ENCODE measurements at places on chromosomes 16 and 17. TPM values are rescaled to one million over a fixed set of nuclear protein-coding genes. Genes with fewer than 3 reads are reported as not detected.
A peak's percentile ranks its signal among the peaks of the same experiment; 100 is the strongest.

DNA sequence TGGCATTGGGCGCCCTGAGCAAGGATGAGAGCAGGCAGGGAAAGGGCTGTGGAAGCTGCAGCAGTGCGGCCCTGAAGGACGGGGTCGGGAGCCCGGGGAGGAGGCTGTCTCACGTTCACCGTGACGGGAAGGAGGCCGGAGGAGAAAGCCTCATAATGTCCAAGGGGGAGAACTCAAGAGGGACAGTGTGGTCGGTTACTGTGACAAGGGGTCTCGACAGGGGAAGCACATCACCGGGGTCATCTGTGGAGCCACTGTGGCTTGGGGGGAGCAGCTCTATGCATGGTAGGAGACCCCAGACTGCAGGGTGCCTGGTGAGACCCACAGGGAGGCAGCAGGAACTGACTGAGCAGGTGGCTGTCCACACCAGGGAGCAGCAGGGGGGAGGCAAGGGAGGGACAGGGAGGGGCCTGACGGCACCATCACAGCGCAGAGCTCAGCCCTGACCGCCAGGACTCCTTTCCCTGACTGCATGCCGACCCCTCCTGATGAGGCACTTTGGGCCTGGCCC, 154.6 kb upstream of the CHMP6 start:
- no peaks in the 10 kb centered on the region for H3K27me3 ChIP-seq
- H3K27ac ChIP-seq = no peak overlapping the region
- H3K36me3 ChIP-seq = peaks cover 7% of the 10 kb centered on the region
- no peak for DNase-seq
- H3K4me3 ChIP-seq = no peak overlapping the region
- H3K4me1 ChIP-seq = no peaks in the 10 kb centered on the region

- H3K27ac ChIP-seq = no peak overlapping the region
- no peak overlapping the region for H3K4me3 ChIP-seq
- no peaks in the 10 kb centered on the region for H3K4me1 ChIP-seq
Observed at GRCh38 chr16:67296420-67296819, 17.1 kb downstream of the PLEKHG4 start.

GRCh38 chr17:74259667-74260524, 14.1 kb upstream of the DNAI2 start:
- H3K36me3 ChIP-seq = no peaks in the 10 kb centered on the region
- H3K4me3 ChIP-seq = 0 out of 2 replicates have a peak overlapping the region, but pooled peaks have one; percentile 17
- H3K27me3 ChIP-seq = no peaks in the 10 kb centered on the region
- peak; percentile 63 for DNase-seq
- peaks cover 4% of the 10 kb centered on the region for H3K4me1 ChIP-seq

DNA sequence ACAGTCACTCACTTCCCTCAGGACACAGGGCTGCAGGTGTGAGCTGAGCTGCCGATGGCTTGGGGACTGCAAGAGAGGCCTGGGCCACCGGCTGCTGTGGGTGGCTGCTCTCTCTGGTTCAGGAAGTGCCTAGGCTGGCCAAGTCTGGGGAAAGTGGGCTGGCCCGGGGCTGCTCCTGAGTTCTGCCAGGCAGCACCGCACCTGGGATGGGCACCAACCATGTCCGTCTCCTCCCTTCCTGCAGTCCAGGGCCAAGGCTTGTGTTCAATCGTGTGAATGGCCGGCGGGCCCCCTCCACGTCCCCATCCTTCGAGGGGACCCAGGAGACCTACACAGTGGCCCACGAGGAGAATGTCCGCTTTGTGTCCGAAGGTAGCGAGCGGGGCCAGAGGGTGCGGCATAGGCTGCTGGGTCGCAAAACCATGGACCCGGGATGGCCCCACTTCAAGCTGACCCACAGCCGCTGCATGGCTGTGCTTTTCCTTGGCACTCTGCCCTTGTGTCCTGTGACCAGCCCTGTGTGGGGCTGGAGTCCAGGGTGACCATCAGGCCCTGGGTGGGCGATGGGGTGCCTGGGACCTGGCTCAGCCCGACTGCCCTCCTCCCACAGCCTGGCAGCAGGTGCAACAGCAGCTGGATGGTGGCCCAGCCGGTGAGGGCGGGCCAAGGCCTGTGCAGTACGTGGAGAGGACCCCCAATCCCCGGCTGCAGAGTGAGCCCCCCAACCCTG, 1.8 kb upstream of the WDR90 start:
- H3K4me3 ChIP-seq = no peak overlapping the region
- no peak for DNase-seq
- H3K4me1 ChIP-seq = no peaks in the 10 kb centered on the region
- no peaks in the 10 kb centered on the region for H3K27me3 ChIP-seq

GRCh38 chr16:88505405-88506082, 52.5 kb downstream of the ZFPM1 start:
- no peak overlapping the region for H3K27ac ChIP-seq
- no peaks in the 10 kb centered on the region for H3K27me3 ChIP-seq
- H3K4me1 ChIP-seq = no peaks in the 10 kb centered on the region
- peak; percentile 50 for DNase-seq
- H3K4me3 ChIP-seq = no peak overlapping the region

- no peaks in the 10 kb centered on the region for H3K4me1 ChIP-seq
- DNase-seq = no peak
- H3K27me3 ChIP-seq = no peaks in the 10 kb centered on the region
- H3K36me3 ChIP-seq = no peaks in the 10 kb centered on the region
- H3K27ac ChIP-seq = no peak overlapping the region
Observed at GRCh38 chr16:77317059-77317458, 117.8 kb downstream of the ADAMTS18 start.

- no peaks in the 10 kb centered on the region for H3K27me3 ChIP-seq
- no peak for DNase-seq
- H3K27ac ChIP-seq = no peak overlapping the region
Observed at GRCh38 chr16:6600167-6600566, 732.5 kb upstream of the RBFOX1 start.

DNA sequence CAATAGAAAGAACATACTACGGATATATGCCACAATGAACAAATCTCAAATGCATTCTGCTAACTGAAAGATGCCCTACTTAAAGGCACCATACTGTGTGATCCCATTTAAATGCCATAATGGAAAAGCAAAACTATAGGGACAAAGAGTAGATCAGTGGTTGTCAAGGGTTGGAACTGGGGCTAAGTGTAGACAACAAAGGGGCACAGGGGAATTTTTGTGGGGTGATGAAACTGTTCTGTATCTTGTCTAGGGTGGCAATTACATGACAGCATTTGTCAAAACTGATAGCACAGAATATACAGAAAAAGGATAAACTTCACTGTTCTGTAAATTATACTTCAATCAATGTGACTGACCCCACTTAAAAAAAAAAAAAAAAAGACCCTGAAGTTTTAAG, 17.7 kb downstream of the GFOD2 start:
- H3K4me1 ChIP-seq = no peaks in the 10 kb centered on the region
- no peaks in the 10 kb centered on the region for H3K27me3 ChIP-seq
- no peak overlapping the region for H3K27ac ChIP-seq
- peaks cover 5% of the 10 kb centered on the region for H3K36me3 ChIP-seq
- no peak for DNase-seq

GRCh38 chr16:27498916-27499658, 50.6 kb downstream of the GTF3C1 start:
- DNase-seq = no peak
- H3K27ac ChIP-seq = no peak overlapping the region
- peaks cover 97% of the 10 kb centered on the region for H3K36me3 ChIP-seq
- no peaks in the 10 kb centered on the region for H3K4me1 ChIP-seq
- H3K4me3 ChIP-seq = no peak overlapping the region

GRCh38 chr17:22267019-22267418, 574.7 kb downstream of the KCNJ18 start:
- peaks cover 13% of the 10 kb centered on the region for H3K36me3 ChIP-seq
- no peaks in the 10 kb centered on the region for H3K27me3 ChIP-seq
- DNase-seq = no peak
- no peak overlapping the region for H3K27ac ChIP-seq

- H3K4me1 ChIP-seq = no peaks in the 10 kb centered on the region
- no peak for DNase-seq
- no peaks in the 10 kb centered on the region for H3K36me3 ChIP-seq
- no peaks in the 10 kb centered on the region for H3K27me3 ChIP-seq
- no peak overlapping the region for H3K27ac ChIP-seq
Observed at GRCh38 chr17:17849147-17849820, 12.5 kb upstream of the SREBF1 start.

DNA sequence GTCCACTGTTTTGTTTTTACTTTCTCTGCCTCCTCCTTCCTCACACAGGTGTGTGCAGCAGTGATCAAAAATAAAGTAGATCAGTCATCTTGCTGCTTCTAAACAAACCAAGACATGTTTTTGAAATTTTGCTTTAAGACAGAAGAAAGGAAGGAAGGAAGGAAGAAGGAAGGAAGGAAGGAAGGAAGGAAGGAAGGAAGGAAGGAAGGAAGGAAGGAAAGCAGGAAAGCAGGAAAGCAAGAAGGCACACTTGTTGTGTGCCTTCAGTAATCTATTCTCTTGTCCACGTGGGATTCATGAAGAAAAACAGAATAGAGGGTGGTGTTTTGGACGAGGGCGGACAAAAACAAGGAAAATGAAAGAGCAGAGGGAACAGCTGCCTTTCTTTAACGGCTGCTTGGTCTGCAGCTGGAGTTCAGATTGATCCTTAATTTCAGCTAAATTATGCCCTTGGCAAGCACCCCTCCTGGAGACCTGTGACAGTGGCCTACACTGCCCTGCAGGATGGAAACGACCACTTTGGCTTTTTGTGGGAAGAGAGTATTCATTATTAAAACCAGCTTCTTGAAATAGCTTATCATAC, 188.5 kb upstream of the IRX3 start:
- no peak overlapping the region for H3K27ac ChIP-seq
- no peaks in the 10 kb centered on the region for H3K4me1 ChIP-seq
- H3K36me3 ChIP-seq = no peaks in the 10 kb centered on the region
- no peak overlapping the region for H3K4me3 ChIP-seq
- no peak for DNase-seq
- H3K27me3 ChIP-seq = no peaks in the 10 kb centered on the region

DNA sequence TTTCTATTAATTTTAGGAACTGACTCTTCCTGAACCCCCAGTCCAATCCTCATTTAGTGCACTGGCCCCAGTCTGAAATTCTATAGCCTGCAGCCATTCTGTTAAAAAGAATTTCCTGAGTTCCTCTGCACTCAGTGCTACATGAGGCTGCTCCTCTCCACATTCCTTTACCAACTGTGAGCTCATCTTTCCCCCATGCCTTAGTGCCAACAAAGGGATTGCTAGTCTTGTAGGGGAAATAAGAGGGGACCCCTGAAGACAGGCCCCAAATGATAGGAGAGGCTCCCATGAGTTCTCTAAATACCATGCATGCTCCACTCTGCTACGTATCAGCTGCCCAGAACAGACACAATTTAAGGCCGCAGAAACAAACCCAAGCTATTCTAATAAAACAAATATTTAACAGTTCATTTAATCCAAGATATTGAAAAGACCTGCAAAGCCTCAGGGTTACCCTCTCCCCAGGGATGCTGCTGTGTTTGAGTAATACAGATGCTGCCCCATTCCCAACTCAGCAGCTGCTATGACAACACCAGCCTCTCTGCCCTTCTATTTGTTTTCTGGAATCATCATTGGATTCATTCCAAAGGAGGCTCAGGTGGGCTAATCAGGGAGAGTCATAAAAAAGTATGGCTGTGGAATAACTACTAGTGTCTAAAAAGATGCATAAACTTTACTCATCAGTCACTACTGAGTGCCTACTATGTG, 228.5 kb downstream of the TOX3 start:
- H3K27me3 ChIP-seq = no peaks in the 10 kb centered on the region
- H3K4me1 ChIP-seq = no peaks in the 10 kb centered on the region
- no peak for DNase-seq

DNA sequence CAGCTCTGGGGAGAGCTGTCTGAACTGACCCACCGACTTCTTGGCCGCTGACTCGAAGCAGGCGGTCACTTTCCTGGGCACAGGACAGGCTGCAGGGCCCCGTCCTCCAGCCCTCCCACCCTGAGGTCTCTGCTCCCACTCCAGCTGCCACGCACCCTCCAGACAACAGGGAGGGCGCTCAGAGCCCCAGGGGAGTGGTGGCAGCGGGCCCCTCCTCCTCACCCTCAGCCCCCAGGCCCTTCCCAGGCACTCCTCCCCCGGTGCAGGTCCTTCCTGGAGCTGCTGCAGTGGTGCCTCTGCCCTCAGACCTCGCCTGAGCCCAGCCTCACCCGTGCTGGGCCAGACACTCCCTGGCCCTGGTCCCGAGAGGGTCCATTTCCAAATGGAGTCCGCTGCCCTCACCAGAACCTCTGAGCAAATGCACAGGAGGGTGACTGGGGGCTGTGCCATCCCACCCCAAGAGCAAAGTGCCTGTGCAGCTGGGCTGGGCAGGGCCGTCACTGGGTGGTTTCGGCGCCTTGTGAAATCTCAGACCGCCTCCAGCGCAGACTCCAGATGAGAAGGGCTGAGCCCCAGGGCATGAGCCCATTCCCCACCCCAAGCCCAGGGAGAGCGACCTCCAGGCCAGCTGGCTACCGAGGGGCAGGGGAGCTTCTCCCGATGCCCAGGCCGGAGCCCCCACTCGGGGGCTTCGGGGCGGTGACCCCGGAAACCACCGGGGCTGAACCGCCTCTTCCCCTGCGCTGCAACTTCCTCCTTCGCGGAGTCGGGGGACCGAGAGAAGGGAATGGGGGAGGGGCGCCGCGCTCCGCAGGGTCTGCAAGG, 717 bp downstream of the CYBA start:
- no peaks in the 10 kb centered on the region for H3K27me3 ChIP-seq
- H3K4me1 ChIP-seq = no peaks in the 10 kb centered on the region
- H3K4me3 ChIP-seq = peak overlapping the region; percentile 91
- peaks cover 8% of the 10 kb centered on the region for H3K36me3 ChIP-seq
- DNase-seq = peak; percentile 35
- H3K27ac ChIP-seq = no peak overlapping the region

GRCh38 chr16:15743657-15744056, 93.6 kb downstream of the NDE1 start:
- no peak for DNase-seq
- no peaks in the 10 kb centered on the region for H3K36me3 ChIP-seq
- no peak overlapping the region for H3K4me3 ChIP-seq
- no peaks in the 10 kb centered on the region for H3K27me3 ChIP-seq
- H3K4me1 ChIP-seq = no peaks in the 10 kb centered on the region
- H3K27ac ChIP-seq = no peak overlapping the region

- no peaks in the 10 kb centered on the region for H3K36me3 ChIP-seq
- no peaks in the 10 kb centered on the region for H3K27me3 ChIP-seq
- no peak for DNase-seq
Observed at GRCh38 chr16:82653550-82654511, 27.1 kb downstream of the CDH13 start.

DNA sequence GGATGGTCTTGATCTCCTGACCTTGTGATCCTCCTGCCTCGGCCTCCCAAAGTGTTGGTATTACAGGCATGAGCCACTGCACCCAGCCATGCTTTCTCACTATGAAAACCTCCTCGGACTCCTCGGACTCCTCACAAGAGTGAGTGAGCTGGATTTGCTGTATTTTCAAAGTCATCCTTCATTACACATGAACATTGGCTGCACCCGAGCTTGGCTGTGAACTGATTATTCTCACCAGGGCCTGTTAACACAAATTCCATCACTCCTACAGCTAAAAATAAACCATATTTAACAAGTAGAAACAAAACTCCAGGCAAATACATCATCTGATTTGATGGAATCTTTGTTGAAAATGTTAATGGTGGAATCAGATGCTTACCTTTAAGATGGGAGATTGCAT, 50.3 kb downstream of the PITPNC1 start:
- H3K27ac ChIP-seq = no peak overlapping the region
- no peaks in the 10 kb centered on the region for H3K4me1 ChIP-seq
- H3K27me3 ChIP-seq = no peaks in the 10 kb centered on the region
- H3K36me3 ChIP-seq = peaks cover 3% of the 10 kb centered on the region

- peaks cover 11% of the 10 kb centered on the region for H3K4me1 ChIP-seq
- H3K36me3 ChIP-seq = peaks cover 31% of the 10 kb centered on the region
- peak overlapping the region; percentile 79 for H3K4me3 ChIP-seq
- H3K27ac ChIP-seq = no peak overlapping the region
Observed at GRCh38 chr16:46789499-46790414, 41.2 kb downstream of the C16orf87 start.

The CCDC40 gene
- 8.9 TPM for total RNA-seq

The CORO7 gene
- total RNA-seq = 38.4 TPM

The PDIA2 gene
- total RNA-seq = 1.4 TPM

The CCL14 gene
- not detected for total RNA-seq

The RNF227 gene
- 1.9 TPM for total RNA-seq
